ENCODE measurements at places on chromosomes 5 and 9.

DNA sequence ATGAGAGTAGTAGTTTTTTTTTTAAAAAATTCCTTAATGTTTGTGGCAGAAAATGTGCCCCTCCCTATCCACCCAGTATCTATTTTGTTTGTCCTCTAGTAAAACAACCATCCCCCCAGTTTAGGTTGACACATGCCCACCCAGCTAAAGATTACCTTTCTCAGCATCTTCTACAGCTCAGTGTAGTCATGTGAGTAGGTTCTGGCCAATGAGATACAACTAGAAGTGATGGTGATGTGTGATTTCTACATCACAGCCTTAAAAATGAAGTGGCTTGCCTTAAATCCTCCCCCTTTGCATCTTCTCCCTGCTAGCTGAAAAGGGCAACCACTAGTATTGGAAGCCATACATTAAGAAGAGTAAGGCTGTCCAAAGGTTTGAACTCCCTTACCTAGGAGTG is 14.9 kb downstream of the CHD1 start:
- no peak for DNase-seq

DNA sequence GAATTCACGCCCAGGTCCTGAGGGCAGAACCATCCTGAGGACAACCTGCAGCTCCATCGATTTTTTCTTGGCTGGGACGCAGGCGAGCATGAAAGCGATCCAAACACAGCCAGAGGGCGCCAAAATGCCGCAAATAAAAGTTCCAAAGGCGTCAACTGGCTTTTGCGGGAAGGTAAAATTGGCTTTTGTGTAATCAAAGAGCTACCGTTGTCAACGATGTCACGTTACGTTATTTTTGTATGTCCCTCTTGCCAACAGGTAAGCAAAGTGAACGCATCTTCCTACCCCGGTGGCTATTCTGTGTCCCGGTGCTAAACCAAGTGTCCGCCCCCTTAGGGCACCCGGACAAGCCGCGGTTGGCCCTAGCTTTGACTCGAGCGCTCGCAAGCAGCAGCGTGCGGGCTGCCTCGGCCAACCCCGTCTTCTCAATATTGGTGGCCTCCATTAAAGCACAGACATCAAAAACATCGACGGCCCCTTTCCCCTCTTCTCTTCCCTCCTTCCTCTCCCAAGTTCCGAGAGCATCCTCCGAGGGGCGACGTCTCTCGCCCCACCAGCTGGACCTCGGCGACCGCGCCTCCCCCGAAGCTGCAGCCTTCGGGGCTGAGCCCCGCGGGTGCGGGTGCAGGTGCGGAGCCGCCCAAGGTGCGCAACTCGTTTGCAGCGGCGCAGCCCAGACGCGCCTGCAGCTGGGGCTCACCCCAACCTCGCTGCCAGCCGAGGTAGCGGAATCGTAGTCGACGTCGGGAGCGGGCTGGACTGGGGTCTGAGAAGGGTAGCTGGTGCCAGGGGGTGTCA is 1.1 kb upstream of the BASP1 start:
- DNase-seq = no peak

DNA sequence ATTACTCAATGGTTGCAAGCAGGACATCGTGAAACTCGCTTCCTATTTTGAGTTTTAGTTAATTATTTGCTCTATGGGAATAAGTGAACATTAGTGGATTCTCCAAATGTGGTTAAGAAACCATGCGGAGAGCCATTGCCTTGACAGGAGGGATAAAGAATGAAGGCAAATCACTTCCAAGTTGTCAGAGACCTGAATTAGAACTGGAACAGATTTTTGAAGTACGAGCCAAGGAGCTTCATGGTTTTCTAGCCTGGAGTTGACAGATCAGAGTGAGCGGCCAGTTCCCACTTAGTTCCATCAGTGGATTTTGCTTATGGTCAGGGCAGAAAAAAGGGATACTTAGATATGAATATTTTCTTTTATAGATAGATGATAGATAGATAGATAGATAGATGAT is 171.4 kb upstream of the CDH10 start:
- no peak for DNase-seq

DNA sequence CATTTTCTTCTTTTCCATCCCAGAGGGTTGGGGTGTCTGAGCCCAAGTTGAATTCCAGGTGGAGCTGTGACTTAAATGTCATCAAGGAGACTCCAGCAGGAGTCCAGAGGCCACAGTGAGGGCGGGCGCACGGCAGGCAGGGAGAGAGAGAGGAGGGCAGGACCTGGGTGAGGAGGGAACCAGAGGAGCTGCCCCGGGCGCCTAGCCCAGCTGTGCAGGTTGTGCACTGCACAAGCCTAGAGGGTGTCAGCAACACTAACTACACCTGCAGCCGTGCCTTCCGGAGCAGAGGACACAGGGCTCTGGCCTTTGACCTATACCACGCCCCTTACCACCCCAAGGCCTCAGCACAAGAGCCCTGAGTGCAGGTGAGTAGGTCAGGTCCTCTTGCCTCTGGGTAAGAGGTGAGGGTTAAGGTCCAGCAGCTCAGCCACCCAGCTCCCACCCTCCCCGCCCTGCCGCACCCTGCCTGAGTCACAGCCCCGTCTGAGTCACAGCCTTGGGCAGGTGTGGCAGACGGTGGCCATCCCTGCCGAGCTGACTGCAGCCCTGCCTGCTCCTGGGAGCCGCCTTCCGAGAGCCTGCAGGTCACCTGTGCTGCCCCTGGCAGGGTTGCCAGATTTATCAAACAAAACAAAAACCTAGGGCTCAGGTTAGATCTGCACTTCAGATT is 6.4 kb upstream of the AGPAT2 start:
- no peak for DNase-seq

DNA sequence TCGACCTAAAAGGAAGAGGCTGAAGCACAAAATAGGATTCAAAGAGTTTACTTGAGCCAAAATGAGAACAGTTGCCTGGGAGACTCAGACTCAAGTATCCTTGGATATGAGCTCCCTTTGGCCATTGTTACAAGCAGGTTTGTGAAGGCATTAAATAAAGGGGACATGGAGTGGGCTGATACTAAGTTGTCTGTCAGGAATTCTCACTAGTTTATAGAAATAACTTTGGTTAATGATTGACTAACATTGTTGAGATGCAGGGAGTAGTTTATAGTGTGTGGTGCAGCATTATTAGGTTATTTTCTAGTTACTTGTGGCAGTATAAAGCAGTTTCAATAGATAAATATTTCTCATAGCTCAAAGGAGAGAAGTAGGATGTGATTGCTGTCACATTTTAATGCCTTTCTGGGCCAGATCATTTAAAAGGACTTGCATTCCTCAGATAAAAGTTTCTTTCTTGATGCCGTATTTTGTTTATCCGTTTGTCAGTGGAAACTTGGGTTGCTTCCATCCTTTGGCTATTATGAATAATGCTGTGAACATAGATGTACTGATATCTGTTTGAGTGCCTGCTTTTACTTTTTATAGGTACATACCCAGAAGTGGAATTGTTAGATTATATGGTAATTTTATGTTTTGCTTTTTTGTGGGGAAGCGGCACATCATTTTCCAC is 9.1 kb downstream of the AP3S1 start:
- DNase-seq = no peak

- DNase-seq = no peak
These were observed 21.7 kb downstream of the FTMT start for GRCh38 chr5:121873409-121873808.

DNA sequence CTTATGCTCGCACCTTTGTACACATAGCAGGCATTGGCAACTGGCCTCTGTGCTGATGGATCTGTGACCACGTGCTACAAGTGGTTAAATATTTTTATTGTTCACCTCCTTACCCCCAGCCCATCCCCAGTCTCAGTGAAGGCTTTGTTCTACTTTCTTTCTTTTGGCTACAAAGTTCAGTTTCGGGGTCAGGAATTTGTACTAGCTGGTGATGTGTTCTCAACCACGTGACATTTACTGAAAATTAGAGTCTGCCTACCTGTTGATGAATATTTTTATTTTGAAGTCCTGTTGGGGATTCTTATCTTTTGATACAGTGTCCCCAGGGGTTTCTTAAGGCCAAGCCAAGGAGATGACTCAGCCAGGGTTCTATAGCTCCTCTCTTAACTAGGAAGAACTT is 47.8 kb downstream of the C9orf57 start:
- no peak for DNase-seq

- DNase-seq = no peak
These were observed 132.0 kb upstream of the WWC1 start for GRCh38 chr5:168159425-168159824.

DNA sequence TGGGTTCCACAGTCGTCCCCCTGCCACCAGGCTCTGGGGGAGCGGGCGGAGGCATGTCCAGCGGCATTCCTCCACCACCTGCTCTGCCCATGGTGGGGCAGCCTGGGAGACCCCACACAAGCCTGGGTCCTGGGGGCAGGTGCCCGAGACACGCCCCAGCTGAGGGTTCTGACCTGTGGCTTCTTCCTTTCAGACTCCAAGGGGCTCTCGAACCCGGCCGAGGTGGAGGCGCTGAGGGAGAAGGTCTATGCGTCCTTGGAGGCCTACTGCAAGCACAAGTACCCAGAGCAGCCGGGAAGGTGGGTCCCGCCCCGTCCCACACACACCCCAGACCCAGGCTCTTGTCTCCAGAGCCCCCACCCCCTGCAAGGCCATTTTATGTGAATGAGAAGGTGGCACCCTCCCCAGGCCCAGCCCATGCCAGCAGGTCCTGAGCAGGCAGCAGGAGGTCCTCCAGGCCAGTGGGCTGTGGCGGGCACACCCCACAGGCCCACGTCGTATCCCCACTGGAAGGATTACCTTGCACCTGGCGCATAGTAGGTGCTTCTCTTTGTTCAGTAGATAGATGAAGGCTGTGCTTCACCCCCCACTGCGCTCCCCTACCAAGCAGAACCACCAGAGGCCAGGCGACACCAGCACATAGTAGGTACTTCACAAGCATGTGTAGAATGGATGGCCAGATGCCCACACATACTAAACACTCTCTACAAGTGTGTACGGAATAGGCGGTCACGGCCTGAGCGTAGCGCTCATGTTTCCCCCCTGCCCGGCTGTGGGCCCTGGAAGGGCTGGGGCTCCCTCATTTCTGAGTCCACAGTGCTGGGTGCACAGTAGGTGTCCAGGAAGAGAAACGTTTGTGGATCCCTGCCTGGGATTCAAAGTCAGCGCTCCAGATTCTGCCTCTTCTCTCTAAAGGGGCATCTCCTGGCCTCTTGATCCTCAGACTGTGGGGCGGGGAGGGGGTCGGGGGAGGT is 107.9 kb downstream of the RXRA start:
- DNase-seq = no peak

DNA sequence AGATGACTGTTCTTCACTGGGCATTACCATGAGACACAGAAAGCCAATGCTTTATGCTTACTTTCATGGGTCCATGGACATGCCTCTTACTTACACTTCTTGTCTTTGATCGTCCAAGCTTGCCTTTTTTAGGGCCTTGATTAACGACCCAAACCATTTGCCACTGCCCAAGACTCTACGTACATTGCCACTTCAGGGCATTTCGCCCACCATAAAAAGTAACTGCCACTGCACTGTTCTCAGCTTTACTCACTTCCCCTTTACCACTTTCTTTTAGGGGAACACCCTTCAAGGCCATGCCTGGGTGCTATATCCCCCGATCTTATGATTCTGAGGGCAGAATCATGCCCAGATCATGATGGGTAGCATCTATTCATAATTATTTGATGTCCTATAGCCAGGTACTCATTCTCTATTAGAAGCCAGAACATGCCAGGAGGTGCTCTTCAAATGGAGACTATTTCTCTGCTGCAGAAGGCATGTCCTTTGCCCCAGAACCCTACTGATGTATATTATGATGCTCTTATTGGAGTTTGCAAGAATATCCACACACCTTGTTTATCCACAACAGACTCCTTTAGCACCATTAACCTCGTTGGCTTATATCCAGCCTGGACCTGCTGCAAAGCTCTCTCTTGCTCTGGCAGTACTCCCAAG is 64.1 kb upstream of the RAD23B start:
- no peak for DNase-seq

DNA sequence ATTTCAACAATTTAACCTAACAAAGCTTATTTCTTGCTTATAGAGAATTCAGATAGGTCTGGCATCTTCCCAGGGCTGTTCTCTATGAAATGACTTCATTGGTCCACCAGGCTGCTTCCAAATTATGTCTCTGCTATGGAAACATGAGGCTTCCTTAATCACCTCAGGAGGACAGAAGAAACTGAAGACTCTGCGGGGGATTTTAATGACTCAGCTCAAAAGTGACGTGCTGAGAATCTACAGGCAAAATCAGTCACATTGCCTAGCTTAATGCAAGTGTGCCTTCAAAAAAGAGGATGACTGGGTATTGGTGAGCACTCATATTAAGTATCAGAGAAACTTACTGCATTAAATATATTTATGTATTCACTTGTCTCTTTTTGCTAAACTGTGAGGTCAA is 315.5 kb upstream of the RGMB start:
- DNase-seq = peak; percentile 64

DNA sequence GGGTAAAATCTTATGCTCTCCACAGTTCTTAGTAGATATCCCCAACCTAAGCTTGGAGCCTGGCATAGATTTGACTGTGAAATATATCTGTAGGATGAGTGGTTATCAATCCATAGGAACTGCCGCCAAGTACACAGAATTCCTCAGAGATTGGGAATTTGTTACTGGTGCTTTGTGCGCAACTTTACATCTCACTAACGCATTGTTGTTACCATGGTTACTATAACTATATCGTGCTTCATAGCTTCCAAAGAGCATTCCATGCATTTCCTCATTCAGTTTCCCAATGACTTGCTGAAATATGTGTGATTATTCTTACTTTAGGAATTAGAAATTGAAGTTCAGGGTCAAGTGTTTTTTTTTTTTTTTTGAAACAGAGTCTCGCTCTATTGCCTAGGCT is 9.5 kb upstream of the GGTA1 start:
- no peak for DNase-seq

DNA sequence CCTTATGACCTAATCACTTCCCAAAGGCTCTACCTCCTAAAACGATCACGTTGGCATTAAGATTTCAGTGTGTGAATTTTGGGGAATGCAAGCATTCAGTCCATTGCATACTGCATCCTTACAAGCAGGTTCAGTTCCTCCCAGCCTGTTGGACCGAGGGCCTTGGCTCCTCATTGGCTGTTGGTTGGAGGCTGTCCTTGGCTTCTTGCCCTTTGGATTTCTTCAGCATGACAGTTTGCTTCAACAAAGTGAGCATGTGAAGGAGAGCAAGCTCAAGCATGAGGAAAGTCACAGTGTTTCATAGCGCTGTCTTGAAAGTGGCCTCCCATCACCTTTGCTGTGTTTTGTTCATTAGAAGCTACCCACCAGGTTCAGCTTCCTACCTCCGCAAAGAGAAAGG is 109.5 kb downstream of the GADD45G start:
- no peak for DNase-seq

DNA sequence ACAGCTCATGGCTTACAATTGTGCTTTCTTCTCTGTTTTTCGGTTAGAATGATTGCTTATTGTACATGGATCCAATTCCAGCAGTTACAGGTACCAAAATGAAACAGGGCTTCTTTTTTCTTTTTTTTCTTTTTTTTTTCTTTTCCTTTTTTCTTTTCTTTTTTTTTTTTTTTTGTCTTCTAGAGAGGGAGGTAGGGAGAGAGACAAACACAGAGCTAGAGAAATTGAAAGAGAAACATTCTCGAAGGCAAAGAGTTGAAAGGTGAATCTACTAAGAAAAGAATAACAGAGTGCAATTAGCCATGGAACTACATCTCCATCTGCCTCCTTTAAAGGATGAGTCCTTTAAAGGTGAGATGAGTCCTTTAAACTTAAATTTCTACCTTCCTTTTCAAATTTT is 1.0 kb upstream of the EDIL3 start:
- DNase-seq = no peak

- no peak for DNase-seq
These were observed 3.0 kb upstream of the ZBTB34 start for GRCh38 chr9:126857261-126857960.

All from GM04503 (cell line).